NCI-H1436 (cell line): ENCODE measurements at places on chromosomes 11 and 22.

DNA sequence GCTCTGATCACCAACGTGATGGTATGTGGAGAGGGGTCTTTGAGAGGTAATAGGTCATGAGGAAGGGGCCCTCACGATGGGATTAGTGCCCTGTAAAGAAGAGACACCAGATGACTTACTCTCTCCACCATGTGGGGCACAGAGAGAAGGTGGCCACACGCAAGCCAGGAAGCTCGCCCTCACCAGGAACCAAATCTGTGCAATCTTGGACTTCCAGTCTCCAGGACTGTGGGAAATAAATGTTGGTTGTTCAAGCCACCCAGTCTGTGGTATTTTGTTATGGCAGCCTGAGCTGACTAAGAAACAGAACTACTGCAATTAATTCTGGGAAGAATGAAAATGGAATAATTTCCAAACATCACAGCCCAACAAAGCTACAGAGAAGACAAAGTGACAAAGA, 117.5 kb downstream of the SNX19 start:
- no peak for DNase-seq

DNA sequence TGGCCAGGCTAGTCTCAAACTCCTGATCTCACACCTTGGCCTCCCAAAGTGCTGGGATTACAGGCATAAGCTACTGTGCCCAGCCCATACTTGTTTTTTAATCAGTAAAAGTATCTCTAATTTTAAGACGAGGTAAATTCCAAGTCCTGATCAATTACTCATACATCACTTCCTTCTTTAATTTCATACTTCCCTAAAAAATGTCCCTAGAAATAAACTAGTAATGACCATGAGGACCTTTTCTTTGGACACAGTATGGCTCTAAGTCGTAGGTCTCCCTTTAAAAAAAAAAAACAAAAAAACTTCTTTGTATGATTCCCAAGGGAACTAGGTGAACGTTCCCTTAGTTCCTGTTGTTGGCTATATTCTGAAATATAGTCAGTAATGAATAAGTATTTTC, 29.8 kb downstream of the NUP98 start:
- DNase-seq = no peak

DNA sequence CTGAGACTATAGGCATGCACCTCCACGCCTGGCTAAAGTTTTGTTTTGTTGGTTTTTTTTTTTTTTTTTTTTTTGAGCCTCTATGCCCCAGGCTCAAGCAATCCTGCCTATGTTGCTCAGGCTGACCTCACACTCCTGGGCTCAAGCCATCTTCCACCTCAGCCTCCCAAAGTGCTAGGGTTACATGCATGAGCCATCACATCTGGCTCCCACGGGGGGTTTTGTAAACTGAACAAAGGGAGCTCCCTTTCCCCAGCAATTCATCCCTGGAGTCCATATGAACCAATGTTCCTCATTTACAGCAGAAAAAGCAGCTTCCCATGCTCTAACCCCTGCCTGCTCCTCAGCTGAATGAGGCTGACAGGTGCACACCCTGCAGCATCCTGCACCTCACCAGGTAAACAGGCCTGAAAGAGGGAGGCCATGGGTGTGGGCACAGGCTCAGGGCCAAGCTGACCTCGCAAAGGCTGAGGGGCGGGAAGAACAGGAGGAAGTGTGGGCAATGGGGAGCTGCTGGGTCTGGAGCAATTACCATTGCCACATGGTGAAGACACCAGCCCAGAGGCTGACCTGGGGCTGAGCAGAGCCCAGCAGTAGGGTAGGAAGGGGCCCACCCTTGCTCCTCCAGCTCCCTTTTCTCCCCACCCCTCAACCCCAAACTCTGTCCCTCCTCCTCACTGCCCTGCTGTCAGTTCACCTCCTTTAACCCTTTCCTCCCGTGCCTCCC, 58.2 kb downstream of the RBX1 start:
- no peak for DNase-seq

GRCh38 chr11:66345316-66345649, 379 bp upstream of the BRMS1 start:
- DNase-seq = no peak

- DNase-seq = no peak
These were observed 4.3 kb downstream of the SLC15A3 start for GRCh38 chr11:60947700-60948099.

DNA sequence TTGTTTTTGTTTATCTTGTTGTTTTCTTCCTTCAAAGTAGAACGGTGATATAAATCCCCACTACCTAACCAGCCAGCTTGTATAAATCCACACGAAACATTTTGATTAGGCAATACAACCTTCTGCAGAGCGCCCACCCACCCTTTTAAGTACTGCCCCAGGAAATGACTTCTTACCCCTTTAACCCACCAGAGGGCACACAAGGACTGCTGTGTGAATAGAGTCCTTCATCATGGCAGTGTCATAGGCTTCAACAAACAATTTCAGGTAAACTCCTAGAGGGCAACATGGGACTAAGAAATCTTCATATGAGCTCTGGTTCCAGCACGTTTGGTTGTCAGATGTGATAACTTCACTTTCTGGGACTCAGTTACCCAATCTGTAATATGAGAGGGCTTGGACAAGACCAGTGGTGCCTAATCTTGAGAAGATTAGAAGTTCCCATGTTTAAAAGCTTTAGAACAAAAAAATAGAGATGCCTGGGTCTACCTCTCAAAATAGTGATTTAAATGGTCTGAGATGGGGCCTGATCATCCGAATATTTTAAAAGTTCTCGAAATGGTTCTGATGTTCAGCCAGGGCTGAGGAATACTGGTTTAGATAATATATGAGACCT, 56.1 kb downstream of the PIWIL4 start:
- peak; percentile 85 for DNase-seq

- DNase-seq = no peak
These were observed 35.0 kb downstream of the IL10RA start for GRCh38 chr11:118021146-118021545.

GRCh38 chr11:64500176-64501013, 90.6 kb upstream of the SLC22A12 start:
- DNase-seq = no peak

- peak; percentile 18 for DNase-seq
These were observed 5.6 kb downstream of the CCDC82 start for GRCh38 chr11:96384156-96384555.

DNA sequence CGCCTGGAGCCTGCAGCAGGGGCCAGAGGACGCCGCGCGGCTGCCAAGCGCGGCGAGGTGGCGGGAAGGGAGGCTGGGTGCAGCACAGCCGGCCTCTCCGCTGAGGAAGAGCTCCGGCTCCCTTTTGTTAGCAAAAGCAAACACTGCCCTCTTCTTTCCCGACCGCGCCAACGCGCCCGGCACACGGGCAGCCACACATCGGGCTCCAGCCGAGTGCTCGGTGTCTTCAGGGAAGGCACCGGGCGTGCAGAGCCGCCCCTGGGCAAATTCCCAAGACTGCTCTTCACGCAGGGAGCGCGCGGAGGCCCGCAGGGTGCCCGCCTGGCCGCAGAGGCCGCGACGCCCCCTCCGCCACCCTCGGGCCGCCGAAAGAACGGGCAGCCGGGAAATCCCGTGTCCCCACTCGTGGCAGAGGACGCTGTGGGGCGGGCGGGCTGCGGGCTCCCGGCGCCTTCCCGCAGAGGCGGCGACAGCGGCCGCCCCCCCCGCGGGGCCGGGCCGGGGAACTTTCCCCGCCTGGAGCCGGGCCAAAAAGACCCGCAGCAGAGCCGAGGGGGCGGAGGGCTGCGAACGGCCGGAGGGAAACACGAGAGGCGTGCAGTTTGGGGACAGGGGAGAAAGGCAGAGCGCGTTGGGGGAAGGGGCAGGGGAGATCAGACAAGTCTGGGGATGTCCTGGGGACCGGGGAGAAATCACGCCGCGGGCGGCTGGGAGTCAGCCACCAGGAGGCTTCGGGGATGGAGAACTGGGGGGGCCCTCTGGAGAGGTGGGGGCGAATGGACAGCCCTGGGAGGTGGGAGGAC, 931 bp downstream of the CADM1 start:
- peak; percentile 37 for DNase-seq

DNA sequence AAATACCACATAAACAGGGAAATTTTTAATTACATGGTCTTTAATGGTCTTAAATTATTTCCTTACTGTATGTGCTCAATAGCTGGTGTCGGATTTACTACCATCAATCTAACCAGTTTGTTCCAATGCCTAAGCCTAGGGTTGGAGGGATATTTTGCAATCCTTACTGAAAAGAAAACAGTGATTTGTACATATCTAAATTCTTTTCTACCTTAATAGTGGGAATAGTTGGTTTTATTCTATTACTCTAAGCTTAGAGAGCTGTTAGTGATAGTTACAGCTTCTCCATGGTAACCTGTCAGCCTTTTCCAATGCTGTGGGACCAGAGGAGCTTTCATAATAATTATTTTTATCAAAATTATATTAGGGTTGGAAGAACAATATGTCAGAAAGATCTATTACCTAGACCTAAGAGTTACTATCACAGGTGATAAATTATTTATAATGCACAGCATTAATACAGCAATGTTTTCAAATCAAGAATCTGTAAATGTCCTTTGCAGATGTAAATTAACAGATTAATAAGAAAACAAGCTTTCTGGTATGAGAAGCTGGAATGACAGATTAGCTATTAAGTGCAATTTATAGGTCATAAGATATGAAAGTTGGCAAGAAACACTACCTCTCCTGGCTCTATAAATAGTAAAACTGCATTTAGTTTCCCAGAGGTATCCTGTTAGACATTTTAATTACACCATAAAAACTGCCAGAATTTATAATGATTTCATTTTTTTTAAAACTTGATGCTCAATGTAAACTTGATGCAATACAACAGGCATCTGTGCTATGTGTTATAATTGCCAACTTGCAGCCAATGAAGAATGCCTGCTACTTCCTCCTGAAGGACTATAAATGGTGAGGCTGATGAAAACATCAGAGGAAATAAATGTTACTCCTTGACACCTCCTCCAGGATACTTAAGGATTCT, 262.0 kb upstream of the PITPNB start:
- no peak for DNase-seq

DNA sequence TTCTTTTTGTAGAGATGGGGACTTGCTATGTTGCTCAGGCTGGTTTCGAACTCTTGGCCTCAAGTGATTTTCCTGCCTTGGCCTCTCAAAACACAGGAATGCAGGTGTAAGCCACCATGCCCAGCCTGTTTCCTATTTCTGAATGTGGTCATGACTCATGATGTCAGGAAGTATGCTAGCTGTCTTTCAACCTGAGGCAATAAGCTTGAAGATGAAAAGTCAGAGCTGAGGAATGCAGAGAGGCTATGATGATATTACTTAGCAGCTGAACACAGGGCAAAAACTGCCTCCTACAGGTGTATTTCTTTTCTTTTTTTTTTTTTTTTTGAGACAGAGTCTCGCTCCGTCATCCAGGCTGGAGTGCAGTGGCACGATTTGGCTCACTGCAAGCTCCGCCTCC, 9.0 kb upstream of the NUCB2 start:
- DNase-seq = no peak

DNA sequence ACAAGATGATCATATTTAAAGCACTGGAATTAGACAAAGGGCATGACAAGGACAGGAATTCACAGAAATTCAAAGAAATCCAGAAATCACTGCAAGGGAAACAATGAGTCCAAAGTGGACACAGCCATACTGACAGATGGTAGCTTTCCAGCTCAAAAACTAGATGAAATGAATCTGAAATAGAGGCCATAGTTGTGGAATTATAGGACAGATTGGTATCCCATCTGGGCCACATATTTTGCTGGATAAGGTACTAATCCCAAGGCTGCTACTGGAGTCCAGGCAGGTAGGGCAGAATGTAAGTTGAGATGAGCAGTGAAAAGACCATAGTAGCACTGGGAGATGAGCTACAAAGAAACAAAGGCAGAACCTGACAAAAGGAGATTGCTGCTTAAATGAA, 258.3 kb upstream of the ANO3 start:
- no peak for DNase-seq

- no peak for DNase-seq
These were observed 55.5 kb downstream of the PAK1 start for GRCh38 chr11:77418155-77418970.

DNA sequence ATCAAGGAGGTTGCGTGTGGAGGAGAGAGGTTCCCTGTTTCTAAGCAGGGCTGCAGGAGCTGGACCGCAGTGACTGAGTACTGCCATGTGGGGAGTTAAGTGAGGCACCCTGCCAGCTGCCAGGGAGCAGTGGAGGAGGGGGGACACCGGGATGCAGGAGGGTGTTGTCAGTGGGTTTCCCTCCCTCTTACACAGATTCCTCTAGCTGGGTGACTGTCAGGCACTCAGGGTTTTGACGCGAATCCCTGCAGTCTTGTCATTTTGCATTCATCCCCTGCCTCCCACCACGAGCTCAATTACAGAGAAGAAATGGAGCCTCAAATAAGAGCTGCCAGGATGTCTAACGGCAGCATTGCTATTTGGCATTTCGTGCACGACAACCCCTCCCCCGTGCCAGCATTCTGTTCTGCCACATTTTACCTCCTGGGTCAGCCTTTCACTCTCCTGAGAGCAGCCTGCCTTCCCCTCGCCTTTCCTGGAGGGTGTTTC, 119.8 kb upstream of the SORL1-AS1 start:
- DNase-seq = no peak

DNA sequence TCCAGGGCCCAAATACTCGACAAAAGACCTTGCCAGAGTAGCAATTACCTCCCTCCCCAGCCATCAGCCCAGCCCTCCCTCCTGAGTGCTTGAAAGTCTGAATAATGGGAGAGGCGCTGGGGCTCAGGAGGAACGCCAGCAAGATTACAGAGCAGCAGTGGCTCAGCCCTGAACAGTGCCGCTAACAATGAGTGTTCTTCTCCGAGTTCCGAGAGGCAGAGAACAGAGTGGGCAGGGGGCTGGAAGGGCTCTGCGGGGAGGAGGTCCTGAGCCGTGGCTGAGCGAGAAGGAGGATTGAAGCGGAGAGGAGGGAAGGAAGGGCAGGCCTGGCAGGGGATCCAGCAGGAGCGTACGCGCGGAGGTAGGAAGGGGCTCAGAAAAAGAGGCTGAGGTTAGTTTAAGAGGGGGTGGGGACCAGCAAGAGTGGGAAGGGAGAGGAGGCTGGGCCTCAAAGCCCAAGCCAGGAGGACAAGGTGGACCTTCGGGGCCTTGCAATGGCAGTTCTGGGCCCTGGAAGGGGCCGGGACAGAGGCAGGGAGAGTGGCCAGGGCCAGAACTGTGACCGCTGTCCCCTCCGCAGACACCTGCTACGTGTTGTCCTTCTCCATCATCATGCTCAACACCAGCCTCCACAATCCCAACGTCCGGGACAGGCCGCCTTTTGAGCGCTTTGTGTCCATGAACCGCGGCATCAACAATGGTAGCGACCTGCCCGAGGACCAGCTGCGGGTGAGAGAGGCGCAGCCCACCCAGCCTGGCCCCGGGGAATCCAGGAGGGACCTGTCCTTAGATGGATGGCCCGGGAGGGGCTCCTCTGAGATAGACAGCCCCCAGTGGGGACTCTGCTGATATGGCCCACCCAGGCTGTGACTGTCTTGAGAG, 20.6 kb downstream of the CYTH4 start:
- no peak for DNase-seq

GRCh38 chr22:48901324-48901723, 926.3 kb downstream of the BRD1 start:
- DNase-seq = no peak

DNA sequence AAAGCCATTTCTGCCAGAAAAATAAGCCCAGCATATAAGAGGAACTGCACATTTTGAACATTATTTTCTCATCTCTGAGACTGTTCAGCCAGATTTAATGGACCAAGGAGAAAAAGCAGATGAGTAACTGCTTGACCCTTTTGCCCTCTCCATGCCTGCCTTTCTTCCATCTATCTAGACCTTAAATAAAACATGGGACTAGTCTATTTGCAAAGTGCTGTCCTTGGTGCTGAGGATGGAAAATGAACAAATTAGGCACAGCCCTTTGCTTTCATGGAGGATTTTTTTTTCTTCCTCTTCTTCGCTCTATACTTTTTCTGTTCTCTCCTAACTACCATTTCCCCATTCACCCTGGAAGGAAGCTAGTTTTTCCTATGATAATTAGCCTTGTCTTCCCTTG, 361.3 kb downstream of the GRM5 start:
- DNase-seq = no peak

GRCh38 chr22:31344256-31344577, 1.9 kb downstream of the PATZ1 start:
- no peak for DNase-seq
